ENCODE measurements at places on chromosomes 4 and X.

- DNase-seq, result no peak
These were observed 281.4 kb downstream of the ZIC3 start for GRCh38 chrX:137847376-137847775.

- no peak for DNase-seq
These were observed 103.0 kb downstream of the PPP3CA start for GRCh38 chr4:101244349-101244748.

DNA sequence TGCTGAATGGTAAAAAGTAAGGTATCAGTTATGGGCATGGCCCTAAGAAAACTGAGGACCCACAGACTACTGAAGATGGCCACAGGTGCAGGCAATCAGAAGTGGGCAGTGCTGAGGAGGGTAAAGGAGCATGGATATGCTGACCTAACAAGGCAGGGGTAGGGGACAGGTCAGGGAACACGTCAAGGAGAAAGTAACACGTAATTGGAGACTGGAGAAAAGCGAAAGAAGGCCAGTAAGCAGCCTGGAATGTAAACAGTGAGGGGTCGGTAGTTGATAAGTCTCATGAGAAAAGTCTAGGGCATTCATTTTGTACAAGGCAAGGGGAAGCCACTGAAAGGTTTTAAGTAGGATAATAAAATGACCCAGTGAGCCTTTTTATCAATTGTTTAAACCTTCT is 153.3 kb downstream of the PRDM5 start:
- no peak for DNase-seq

DNA sequence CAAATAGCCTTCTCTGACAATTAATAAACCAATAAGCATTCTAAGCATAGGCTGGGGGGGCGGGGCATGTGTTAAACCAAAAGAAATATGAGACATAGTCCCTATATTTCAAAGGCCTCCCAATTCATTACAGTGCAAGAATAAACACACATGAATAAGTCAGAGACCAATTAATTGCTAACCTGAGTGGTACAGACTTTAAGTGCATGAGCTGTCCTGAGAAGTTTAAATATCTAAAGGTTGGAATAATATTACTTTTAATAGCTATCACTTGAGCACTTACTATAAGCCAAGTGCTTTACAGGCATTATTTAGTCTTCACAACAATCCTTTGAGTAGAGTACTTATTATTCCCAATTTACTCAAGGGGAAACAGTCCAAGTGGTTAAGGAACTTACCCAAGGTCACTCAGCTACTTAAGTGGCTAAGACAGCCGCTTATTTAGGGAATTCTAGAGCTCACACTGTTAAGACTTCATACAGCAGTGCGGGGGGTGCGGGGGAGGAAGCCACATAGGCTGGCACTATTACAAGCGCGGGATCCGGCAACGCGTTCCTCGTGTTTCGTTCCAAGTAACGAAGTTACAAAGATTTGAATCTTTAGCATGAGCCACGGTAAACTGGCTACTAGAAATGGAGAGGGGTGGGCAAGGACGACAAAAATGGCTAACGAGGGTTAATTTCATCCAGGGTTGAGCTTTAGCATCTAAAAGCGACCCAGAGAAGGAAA is 1.4 kb downstream of the THOC2 start:
- DNase-seq, result peak; percentile 5

GRCh38 chrX:109537324-109537665 is 651 bp downstream of the NXT2 start:
- DNase-seq, result no peak

DNA sequence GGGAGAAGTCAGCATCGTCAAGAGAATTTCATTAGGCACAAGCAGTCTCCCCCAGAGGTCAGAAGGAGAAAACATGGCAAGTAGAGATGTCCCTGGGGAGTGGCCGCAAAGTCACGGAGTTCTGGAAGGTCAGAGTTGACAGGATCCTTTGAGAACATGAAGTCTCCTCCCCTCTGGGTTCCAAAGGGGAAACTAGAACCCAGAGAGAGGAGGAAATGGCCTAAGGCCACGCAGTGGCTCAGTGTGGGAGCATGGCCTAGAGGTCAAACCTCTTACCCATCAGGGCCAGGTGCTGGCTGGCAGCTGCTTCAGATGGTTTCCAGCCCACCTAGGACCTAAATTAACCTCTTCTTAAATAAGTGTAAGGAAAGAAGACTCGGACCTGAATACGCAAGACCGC is 884 bp downstream of the IDH3G start:
- DNase-seq, result no peak

DNA sequence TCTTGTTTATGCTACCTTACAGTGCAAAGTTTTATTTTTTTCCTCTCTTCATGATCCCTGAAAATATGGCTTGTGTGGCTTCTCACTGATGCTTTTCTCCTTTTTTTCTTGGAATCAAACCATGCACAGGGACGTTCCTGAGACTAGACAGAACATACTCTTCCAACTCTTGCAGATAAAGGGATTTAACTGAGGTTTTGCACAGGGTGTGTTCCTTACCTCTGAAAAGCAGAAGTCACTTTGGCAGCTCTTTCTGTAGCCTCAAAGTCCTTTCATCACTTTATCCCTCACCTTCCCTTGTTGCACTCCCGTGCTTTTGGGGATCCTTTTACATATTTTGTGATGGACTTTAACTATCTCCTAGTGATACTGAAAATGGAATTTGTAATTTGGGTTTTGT is 300.1 kb downstream of the SPRY1 start:
- no peak for DNase-seq

GRCh38 chr4:158025131-158025530 is 147.7 kb downstream of the GASK1B start:
- no peak for DNase-seq

DNA sequence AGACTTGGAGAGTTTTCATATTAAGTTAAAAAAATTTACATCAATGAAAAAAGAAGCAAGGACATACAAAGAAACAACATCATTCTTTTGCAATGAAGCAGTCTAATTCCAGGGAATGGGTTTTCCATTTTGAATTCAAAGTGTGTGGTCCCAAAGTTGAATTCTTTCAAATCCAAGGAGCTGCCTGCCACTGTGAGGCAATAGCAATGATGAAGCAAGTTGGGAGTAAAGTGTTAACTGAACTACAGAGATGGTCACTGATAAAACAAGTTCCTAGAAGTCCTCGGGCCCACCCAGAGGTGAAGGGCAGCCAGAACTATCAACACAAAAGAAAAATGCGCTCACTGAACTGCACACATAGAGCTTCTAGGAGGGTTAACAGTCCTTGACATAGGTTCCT is 115.9 kb downstream of the RAB28 start:
- DNase-seq, result no peak

GRCh38 chr4:33302321-33302720 is 2582.2 kb downstream of the PCDH7 start:
- no peak for DNase-seq

- no peak for DNase-seq
These were observed 128.3 kb downstream of the MAGEE1 start for GRCh38 chrX:76555816-76556215.

GRCh38 chr4:127047930-127048329 is 584.8 kb upstream of the INTU start:
- DNase-seq, result no peak

GRCh38 chr4:2900741-2901140 is 57.1 kb downstream of the ADD1 start:
- no peak for DNase-seq

DNA sequence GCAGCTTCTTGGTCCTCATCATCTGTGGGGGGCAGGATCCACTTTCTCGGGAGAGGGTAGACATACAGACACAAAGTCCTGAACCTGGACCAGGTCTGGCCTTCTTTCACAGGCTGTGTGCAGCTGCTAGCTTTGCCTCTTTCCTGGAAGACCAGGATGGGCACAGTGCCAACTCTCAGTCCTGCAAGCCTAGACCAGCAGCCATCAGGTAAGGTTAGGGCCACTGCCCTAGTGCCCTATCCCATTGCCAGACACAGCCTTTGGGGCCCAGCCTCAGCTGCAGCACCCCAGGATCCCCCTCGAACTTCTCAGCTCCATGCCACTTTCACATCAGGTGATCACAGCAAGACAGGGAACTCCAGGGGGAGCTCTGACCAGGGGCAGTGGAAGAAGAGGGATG is 38.4 kb downstream of the ZNF185 start:
- no peak for DNase-seq

DNA sequence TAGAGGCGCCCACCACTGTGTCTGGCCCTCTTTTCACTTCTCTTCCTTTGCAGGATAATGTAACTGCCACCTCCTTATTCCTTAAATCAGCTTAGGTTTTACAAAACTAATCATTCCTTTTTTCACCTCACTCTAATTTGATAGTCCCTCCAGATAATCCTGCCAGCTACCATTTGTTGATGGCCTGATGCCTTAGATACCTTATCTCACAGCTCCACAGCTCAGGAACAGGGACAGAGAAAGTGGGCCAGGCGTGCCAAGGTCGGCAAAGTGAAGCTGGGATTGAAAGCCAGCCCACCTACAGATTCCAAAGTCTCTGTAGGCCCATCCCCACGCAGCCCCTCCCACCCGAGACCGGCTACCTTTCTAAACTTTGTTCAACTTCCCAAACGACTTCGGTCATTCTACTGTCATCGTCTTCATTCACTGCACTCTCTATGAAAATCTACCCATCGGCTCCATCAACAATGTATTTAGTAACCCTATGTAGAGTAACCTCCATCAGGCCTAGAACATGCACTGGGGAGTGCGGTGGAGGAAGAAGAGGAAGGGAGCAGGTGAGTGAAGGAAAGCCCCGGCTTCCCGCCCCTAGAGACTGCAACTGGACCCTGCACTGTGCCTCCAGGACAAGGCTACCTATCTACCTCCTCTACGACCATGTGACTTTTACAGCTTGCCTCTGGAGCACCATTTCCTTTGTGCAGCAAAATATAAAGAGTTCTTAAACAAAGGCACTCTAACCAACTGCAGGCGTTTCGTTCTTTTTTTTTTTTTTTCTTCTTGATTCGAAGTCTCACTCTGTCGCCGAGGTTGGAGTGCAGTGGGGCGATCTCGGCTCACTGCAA is 1.5 kb downstream of the CASP6 start:
- no peak for DNase-seq

DNA sequence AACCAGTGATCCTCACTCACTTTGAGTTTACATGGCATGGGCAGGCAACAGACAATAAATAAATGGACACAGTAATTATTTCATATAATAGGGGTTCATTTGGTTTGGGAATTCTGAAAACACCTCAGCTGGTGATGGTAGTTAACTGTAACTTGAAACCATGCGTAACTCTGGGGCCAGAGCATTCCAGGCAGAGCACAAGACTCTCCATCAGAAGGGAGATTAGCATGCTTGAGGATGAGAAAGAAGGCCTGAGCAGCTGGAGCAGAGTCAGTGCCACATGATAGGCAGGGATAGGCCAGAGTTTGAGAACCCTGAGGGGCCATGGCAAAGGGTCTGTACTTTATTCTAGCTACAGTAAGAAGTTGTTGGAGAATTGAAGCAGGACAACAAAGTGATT is 56.3 kb upstream of the CXCL8 start:
- no peak for DNase-seq

- DNase-seq, result no peak
These were observed 27.7 kb upstream of the SFRP2 start for GRCh38 chr4:153816542-153816941.

All from stimulated activated CD4-positive, alpha-beta T cell treated with anti-CD3 and anti-CD28 coated beads, Interleukin-15, amount 100 ng/mL, for 48 hours (primary cell).